Bronchus fibroblast of lung (primary cell): ENCODE measurements at places on chromosomes 5 and 9. TPM values are rescaled to one million over a fixed set of nuclear protein-coding genes. Genes with fewer than 3 reads are reported as not detected.

Gene ORM2
- total RNA-seq: not detected in 2 replicates

Gene ROPN1L
- 0.45 and 1.3 TPM in 2 replicates for total RNA-seq

Gene IFNK
- not detected in 2 replicates for total RNA-seq

Gene MARCOL
- total RNA-seq: not detected in 2 replicates

Gene N4BP3
- 0.34 and 0.45 TPM in 2 replicates for total RNA-seq

Gene MZB1
- not detected in 2 replicates for total RNA-seq

Gene SLC45A2
- under 0.01 TPM in 1 of 2 replicates, not detected in the other for total RNA-seq

Gene NOTCH1
- total RNA-seq: 7.2 and 9.7 TPM in 2 replicates

Gene WDR70
- total RNA-seq: 14.1 and 15.5 TPM in 2 replicates

Gene MYOT
- total RNA-seq: not detected in 2 replicates

Gene KIAA0825
- 1.8 and 2.0 TPM in 2 replicates for total RNA-seq

Gene SLC6A19
- total RNA-seq: not detected in 2 replicates

Gene TMEM215
- not detected in 2 replicates for total RNA-seq

Gene FOXD4
- 0.34 TPM in 1 of 2 replicates, not detected in the other for total RNA-seq

Gene ORM1
- total RNA-seq: not detected in 2 replicates
